Liver (tissue), 10 donors: ENCODE measurements at places on chromosomes 16 and 17.

GRCh38 chr17:67635681-67636080, 82.1 kb upstream of the NOL11 start:
- DNase-seq, result no peak

DNA sequence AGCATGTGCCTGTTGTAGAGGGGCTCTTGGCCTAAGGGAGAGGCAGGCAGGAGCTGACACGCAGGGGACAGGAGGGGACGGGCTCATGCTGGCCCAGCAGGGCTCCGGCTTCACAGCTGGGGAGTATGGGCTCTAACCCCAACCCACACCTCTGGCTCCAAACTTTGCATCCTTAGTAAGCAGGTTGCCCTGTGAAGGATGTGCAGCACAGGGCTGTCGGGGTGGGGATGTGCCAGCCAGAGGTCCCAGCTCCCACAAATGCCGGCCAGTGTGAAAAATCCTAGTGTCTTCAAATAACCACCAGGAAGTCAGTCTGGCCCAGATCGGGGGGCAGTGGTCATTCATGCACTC, 14.0 kb upstream of the FAM83G start:
- DNase-seq, result no peak

DNA sequence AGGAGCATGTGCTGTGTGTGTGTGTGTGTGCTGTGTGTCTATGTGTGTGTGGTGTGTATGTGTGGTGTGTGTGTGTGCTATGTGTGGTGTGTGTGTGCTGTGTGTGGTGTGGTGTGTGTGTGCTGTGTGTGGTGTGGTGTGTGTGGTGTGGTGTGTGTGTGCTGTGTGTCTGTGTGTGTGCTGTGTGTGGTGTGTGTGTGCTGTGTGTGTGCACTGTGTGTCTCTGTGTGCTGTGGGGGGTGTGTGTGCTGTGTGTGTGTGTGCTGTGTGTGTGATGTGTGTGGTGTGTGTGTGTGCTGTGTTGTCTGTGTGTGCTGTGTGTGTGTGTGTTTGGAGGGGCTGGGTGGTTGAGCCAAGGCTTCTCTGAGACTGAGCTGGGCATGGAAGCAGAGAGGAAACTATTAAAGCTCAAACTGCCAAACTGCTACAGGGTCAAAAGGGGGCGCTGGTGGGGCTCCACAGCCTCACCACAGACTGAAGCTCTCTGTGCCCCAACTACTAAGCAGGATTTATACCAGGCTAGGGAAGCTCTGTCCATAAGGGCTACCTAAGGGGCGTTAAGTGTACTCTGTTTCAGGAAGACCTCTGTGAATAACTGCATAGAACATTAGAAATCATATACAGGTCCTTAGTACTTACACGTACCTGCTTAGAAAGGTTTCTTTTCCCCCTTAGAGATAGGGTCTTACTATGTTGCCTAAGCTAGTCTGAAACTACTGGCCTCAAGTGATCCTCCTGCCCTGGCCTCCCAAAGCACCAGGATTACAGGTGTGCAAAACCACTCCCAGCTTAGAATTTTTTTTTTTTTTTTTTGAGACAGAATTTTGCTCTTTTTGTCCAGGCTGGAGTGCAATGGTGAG, 27.8 kb upstream of the GHDC start:
- peak; percentile 61 for DNase-seq

GRCh38 chr16:88812513-88813268, 963 bp upstream of the APRT start:
- no peak for DNase-seq

GRCh38 chr17:79691931-79692330, 38.8 kb upstream of the ENPP7 start:
- DNase-seq, result no peak

DNA sequence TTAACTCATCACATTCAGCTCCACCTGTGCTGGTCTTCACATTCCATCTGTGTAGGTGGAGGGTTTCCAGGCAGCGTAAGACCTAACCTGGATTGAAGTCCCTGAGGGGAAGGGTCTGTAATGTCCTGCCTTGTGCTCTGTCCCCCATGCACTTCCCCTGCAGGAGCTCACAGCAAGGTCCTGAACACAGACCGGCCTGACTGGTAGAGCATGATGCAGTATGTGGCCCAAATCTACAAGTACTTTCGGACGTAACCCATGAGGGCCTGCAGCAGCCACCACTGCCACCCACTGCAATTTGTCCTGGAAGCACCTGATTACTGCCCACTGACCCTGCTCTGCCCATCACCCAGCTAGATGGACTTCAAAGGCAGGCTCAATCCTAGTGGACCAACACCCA, 36.6 kb upstream of the ADORA2B start:
- DNase-seq, result no peak

DNA sequence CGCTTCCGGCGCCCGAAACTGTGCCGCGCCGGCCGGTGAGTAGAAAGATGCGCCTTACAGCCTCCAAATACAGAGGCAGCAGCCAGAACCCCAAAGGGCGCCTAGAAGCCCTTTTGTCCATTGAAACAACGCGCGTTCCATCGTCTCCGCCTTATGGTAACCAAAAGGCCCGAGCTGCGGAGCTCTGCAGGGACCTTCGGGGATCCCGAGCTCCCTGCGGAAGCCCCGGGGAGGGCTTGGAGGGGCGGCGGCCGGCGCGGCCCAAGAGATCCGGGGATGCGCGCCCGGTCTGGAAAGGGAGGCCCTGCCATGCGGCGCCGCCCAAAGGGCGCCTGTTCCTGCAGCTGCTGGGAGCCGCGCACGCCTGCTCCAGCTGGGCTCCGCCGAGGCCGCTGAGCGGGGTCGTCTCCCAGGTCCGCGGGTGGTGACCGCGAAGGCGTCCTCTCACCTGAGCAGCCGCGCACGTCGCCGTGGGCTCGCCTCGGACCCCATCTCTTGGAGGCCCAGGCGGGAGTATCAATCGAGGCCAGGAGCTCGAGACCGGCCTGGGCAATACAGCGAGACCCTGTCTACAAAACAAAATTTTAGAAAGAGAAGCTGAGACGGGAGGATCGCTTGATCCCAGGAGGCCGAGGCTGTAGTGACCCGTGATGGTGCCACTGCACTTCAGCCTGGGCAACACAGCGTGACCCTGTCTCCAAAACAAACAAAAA, 742 bp upstream of the FBXO31 start:
- DNase-seq, result no peak

DNA sequence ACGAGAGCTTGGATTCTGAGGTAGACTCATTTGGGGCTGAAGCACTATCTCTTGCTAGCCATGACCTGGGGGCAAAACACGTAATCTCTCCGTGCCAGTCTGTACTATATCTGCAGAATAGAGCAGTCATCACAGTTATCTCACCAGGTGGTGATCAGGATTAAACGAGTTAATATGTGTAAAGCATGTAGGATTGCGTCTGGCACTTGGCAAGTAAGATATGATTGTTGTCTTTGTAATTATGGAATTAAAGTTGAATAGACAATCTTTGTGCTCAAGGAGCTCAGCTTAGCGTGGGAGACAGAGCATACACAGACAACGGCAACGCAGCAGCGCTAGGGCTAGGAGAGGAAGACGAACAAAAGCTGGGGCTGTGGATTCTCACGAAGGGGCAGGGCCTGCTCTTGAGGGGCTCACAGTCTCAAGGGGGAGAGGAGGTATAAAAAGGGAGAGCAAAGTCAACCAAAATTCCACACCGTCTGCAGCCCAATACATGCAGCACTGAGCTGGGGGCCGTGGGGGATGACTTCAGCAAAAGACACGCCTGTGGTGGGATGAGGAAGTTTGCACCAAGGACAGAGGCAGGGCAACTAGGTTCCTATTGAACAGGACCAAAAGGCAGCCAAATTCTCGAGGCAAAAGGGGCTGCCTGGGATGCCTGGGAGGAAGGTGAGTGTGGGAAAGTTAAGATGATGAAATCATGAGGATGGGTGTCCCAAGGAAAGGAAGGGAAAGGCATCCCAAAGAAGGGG, 68.6 kb downstream of the SDK2 start:
- no peak for DNase-seq

DNA sequence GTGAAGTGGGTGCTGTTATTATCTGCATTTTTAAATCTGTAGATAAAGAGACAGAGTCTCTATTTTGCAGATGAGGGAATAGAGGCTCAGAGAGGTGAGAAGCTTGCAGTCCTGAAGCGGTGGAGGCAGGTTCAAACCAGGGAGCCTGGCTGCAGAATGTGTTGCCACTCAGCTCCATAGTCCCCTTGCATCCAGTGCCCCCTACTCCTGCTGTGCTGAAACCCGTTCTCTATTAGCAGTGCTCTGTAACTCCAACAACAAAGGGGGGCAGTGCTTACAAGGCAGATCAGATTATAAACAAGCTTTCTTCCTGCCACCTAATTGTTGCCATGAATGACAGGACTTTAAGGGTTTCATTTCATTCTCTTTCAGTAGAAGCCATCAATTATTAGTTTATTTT, 118.1 kb upstream of the CACNG3 start:
- DNase-seq, result no peak

DNA sequence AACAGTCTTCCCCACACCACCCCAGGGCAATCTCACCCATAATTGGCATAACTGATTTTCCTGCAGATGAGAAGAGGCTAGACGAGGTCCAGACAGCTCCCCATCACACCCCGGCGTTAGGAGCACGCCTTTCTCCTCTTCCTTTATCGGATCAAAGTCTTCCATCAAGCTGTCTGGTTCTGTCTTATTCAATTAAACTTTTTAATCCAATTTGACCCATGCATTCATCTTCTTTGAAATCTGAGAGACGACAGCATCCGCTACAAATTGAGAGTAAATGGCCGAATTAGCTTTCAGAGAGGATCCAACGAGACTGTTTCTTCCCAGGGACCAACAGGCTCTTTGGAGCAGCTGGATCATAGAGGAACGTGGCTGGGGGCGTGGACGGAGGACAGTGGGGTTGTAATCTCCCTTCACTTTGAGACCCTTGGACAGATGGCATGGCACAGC, 44.4 kb upstream of the GPRC5B start:
- no peak for DNase-seq

- no peak for DNase-seq
Measured at GRCh38 chr16:88356124-88356726, 26.5 kb upstream of the ZNF469 start.

- no peak for DNase-seq
Measured at GRCh38 chr17:17224137-17224536, 12.8 kb downstream of the FLCN start.

DNA sequence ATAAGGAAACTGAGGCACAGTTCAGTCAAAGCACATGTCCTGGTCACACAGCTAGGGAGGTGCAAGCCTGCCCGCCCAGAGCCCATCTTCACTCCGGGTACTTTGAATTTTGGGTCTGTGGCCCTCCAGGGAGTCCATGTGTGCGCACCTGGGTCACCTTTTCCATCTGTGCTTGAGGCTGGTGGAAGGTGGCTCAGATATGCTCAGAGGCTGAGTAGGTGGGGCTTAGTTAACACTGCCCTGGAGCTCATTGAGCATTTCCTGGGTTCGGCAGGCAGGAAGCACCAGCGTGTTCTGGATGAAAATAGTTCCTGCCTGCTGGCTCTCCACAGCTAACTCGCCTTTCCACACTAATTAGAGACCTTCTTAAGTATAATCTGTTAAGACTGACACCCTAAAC, 19.2 kb downstream of the FAM234A start:
- DNase-seq, result no peak

- DNase-seq, result peak; percentile 76
Measured at GRCh38 chr16:88784074-88784855, 755 bp downstream of the PIEZO1 start.

DNA sequence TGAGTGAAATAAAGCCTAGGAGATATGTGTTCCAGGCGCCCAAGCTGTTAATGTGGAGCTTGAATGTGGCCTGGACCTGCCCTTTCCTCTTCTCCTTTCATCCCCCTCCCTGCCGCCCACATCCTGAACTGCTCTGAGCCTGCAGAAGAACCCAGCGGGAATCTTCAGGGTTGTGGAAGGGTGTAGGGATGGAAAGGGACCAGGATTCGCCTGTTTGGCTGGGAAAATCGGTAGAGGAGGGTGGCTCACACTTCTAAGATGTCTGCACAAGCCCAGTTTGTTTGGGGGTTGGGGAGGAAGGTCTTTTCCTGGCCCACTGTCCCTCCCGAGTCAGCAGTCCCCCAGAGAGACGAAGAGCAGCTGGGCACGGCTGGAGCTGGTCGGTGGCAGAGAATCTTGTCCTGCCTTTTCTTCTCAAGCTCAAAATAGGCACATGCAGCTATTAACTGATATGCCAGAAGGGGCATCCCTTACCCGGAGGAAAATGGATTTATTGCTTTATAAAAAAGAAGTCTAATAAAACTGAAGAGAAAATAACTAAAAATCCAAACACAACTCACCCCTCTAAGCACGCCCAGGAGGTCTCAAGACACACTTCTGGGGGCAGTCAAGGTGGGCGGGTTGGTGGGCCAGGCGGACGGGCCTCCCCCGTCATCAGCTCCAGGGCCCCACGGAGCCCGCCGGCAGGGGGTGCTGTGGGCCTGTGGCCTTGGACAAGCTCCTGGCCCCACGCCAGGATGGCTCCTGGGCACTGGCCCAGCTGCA, 11.5 kb upstream of the PITPNA start:
- DNase-seq, result peak; percentile 96

GRCh38 chr16:90022209-90023077, 3.2 kb upstream of the DBNDD1 start:
- peak; percentile 86 for DNase-seq

DNA sequence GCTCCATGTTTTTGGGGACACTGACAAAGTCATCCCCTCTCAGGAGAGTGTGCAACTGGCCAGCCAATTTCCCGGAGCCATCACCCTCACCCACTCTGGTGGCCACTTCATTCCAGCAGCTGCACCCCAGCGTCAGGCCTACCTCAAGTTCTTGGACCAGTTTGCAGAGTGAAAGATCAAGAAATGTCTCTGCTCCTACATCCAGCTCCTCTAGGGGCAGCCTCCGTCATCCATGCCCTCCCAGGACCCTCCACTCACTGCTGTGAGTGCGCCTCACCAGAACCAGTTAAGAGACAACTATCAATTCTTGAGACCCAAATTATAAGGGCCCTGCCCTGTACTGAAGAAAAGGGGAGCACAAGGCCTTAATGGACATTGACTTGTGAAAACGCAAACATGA, 1.1 kb downstream of the OVCA2 start:
- DNase-seq, result no peak

DNA sequence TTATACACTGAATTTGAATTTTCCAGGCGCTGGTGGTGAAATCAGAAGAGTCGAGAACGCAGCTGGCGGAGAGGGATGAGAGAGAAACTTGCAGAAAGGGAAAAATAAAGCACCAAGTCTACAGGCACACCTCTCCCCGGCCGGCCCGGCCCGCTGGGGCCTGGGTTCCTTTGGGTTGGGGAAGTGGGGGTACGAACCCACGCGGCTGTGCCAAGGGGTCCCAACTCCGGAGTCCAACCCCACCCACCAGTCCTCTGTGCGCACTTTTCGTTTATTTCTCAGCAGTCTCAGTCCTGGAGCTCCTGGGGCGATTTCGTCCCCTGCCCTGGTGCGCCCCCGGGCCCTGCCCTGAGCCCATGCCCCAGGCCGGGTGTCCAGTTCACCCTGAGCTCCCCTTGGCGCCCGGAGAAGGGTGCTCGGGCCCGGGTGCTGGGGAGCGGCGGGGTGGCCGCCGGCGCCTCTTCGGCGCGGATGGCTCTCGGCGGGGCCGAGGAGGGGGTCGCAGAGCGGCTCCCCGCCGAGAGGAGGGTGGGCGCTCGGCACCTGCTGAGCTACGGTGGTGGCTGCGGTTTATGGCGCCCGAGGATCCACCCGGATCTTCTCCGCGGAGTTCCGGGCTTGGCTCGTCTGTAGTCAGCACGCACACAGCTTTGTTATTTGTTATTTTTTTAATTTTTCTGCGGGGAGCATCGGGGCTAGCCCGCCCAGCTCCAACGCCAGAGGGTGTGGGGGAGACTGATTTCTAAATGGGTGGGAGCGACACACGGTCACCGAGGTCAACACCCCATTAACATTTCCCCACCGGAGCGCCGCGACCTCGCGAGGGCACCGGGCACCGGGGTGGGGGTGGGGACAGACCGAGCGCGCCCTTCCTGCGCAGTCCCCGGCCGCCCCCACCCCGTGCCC, 15.7 kb upstream of the CBX8 start:
- no peak for DNase-seq

GRCh38 chr17:72104164-72104862, 16.5 kb upstream of the SOX9 start:
- no peak for DNase-seq
